Activated T-helper 2 cell treated with anti-CD3 and anti-CD28 coated beads, Interferon-gamma antibody, Interleukin-2, Interleukin-4, amounts not matched to agents 10 μg/mL and 5 μg/mL and 100 μg/mL, durations not matched to agents 14 hours and 24 hours and 36 hours (primary cell): ENCODE measurements at places on chromosomes 12 and 14. TPM values are rescaled to one million over a fixed set of nuclear protein-coding genes. Genes with fewer than 3 reads are reported as not detected.

KRT5 gene
- total RNA-seq, result not detected in 2 replicates

SSTR1 gene
- not detected in 2 replicates for total RNA-seq

RDH11 gene
- 78.4 and 82.9 TPM in 2 replicates for total RNA-seq

ERP27 gene
- 3.2 and 4.7 TPM in 2 replicates for total RNA-seq

- DNase-seq, result no peak
- H3K4me3 ChIP-seq, result no peak overlapping the region
- H3K36me3 ChIP-seq, result no peaks in the 10 kb centered on the region
- peaks cover 6% of the 10 kb centered on the region for H3K27me3 ChIP-seq
- no peak overlapping the region for H3K27ac ChIP-seq
Observed at GRCh38 chr12:95318071-95318545, 100.5 kb downstream of the VEZT start.

- no peaks in the 10 kb centered on the region for H3K27me3 ChIP-seq
- H3K4me1 ChIP-seq, result peaks cover 58% of the 10 kb centered on the region
- H3K4me3 ChIP-seq, result peak overlapping the region; percentile 93
- DNase-seq, result peak; percentile 53
- peak overlapping the region; percentile 97 for H3K27ac ChIP-seq
Observed at GRCh38 chr12:9674226-9674590, 4.7 kb downstream of the CLEC2D start.

- no peak for DNase-seq
- no peak overlapping the region for H3K4me3 ChIP-seq
- no peak overlapping the region for H3K27ac ChIP-seq
- no peaks in the 10 kb centered on the region for H3K36me3 ChIP-seq
Observed at GRCh38 chr14:67428501-67429031, 16.6 kb upstream of the PLEK2 start.

- H3K27me3 ChIP-seq, result no peaks in the 10 kb centered on the region
- H3K4me3 ChIP-seq, result no peak overlapping the region
- peaks cover 9% of the 10 kb centered on the region for H3K4me1 ChIP-seq
- peaks cover 49% of the 10 kb centered on the region for H3K36me3 ChIP-seq
- no peak for DNase-seq
Observed at GRCh38 chr12:113240395-113240794, 19.1 kb downstream of the TPCN1 start.

GRCh38 chr14:58629281-58629680 lies 8.5 kb upstream of the DACT1 start:
- H3K4me1 ChIP-seq, result peaks cover 6% of the 10 kb centered on the region
- H3K36me3 ChIP-seq, result no peaks in the 10 kb centered on the region
- H3K27me3 ChIP-seq, result no peaks in the 10 kb centered on the region

GRCh38 chr12:112236386-112236785 lies 111.0 kb downstream of the TRAFD1 start:
- no peaks in the 10 kb centered on the region for H3K27me3 ChIP-seq
- DNase-seq, result no peak
- H3K36me3 ChIP-seq, result peaks cover 41% of the 10 kb centered on the region

DNA sequence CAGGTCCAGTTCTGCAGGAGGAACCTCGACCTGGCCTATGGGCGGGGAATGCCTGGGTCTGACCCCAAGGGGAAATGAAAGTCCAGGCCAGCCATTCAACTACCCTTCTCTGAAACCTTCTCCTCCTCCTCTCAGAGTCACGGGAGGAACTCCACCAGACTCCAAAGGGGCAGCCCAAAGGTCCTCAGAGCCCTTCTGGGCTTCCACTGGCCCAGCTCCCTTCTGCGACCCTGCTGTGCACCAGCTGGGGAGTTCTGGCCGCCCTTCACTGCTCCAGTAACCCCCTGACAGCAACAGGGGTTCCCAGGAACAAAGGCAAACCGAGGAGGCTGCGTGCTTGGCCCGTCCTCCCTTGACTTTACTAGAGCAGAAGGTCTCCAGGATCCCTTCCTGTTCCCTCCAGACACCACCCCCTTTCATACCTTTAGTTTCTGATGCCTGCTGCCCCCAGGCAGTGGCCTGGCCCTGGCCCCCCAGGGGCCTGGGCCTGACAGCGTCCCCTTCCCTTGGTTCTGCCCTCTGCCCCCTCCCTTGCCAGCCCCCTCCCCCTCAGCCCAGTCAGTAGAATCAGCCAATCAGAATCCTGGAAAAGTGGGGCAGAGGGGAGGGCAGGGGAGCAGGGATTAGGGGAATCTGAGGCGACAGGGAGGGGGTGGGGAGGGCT lies 850 bp upstream of the ZNF385A start:
- no peak for DNase-seq
- no peak overlapping the region for H3K4me3 ChIP-seq
- no peaks in the 10 kb centered on the region for H3K36me3 ChIP-seq
- no peak overlapping the region for H3K27ac ChIP-seq

DNA sequence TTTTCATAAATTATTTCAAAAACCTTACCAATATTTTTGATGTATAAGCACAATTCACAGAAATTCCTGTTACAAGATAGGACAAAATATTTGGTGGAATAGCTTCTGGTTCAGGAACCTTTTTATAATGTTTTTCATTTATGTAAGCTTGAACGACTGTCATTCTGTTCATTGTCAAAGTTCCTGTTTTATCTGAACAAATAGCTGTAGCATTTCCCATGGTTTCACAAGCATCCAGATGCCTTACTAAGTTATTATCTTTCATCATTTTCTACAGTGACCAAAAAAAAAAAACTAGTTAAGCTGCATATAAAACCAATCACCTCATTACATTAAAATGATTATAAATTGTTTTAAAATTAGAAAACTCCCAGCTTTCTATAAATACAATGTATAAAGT lies 87.1 kb downstream of the ATP2B1 start:
- DNase-seq, result no peak
- H3K27me3 ChIP-seq, result no peaks in the 10 kb centered on the region
- H3K36me3 ChIP-seq, result peaks cover 30% of the 10 kb centered on the region
- no peak overlapping the region for H3K27ac ChIP-seq

GRCh38 chr14:93153121-93153520 lies 31.6 kb downstream of the MOAP1 start:
- H3K27me3 ChIP-seq, result no peaks in the 10 kb centered on the region

- H3K4me1 ChIP-seq, result no peaks in the 10 kb centered on the region
- peaks cover 8% of the 10 kb centered on the region for H3K27me3 ChIP-seq
- no peak overlapping the region for H3K27ac ChIP-seq
- no peak overlapping the region for H3K4me3 ChIP-seq
- H3K36me3 ChIP-seq, result no peaks in the 10 kb centered on the region
- no peak for DNase-seq
Observed at GRCh38 chr12:6288235-6288634, 22.2 kb upstream of the PLEKHG6 start.

GRCh38 chr14:33052943-33053342 lies 114.3 kb downstream of the NPAS3 start:
- no peak overlapping the region for H3K27ac ChIP-seq
- no peaks in the 10 kb centered on the region for H3K4me1 ChIP-seq
- H3K27me3 ChIP-seq, result no peaks in the 10 kb centered on the region
- H3K36me3 ChIP-seq, result no peaks in the 10 kb centered on the region
- H3K4me3 ChIP-seq, result no peak overlapping the region

DNA sequence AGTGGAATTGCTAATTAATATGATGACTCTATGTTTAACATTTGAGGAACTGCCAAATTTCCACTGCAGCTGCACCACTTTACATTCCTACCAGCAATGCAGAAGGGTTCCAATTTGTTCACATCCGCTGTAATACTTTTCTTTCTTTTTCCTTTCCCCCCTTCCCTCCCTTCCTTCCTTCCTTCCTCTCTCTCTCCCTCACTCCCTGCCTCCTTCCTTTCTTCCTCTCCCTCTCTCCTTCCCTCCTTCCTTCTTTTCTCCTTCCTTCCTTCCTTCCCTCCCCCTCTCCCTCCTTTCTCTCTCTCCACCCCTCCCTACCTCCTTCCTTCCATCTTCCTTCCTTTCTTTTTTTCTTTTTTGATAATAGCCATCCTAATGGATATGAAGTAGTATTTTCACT lies 3.2 kb upstream of the PFKM start:
- H3K36me3 ChIP-seq, result no peaks in the 10 kb centered on the region
- no peak overlapping the region for H3K4me3 ChIP-seq
- H3K27me3 ChIP-seq, result peaks cover 22% of the 10 kb centered on the region
- no peak overlapping the region for H3K27ac ChIP-seq
- DNase-seq, result no peak
- H3K4me1 ChIP-seq, result peaks cover 18% of the 10 kb centered on the region

DNA sequence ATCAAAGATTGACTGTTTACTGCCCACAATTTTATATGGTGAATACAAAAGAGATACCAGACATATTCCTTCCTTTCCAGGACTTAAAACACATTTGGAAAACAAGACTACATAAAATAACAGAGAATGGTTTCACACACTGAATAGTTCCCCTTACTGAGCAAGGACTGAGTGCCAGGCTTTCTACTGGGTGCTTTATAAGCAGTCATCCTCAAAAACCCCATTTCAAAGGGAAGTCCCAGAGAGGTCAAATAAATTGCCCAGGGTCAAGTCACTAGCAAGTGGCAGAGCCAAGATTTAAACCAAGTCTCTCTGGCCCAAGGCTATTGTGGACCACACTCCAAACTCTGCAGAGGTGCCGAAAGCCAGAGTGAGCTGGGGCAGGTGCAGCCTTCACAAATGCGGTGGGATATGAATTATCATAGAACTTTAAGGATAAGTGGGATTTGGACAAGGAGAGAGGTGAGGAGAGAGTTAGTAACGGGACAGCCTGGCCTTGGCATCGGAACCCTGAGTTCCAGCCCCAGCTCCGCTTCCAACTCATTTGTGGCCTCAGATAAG lies 9.1 kb upstream of the RPAP3 start:
- H3K36me3 ChIP-seq, result no peaks in the 10 kb centered on the region
- H3K27me3 ChIP-seq, result no peaks in the 10 kb centered on the region
- H3K4me3 ChIP-seq, result no peak overlapping the region
- no peak overlapping the region for H3K27ac ChIP-seq
- DNase-seq, result no peak

DNA sequence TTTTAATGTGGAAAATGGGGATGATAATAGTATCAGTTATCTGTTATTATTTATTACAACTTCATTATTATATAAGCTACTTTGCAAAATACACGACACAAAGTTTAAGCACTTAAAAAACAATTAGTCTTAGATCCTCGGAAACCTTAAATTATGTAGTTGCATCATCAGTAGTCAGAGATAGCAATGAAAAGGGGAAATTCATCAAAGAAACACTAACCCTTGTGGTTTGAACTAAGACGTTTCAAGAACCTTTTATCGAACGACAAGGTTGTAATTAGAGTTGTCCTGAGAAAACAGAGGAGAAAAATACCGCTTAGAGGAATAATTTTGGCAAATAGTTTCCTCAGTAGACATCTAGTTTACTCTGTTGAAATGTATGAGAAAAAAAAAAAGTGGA lies 198.5 kb downstream of the PTPRO start:
- no peak overlapping the region for H3K4me3 ChIP-seq
- no peak for DNase-seq
- peaks cover 39% of the 10 kb centered on the region for H3K27me3 ChIP-seq
- H3K4me1 ChIP-seq, result peaks cover 4% of the 10 kb centered on the region
